ENCODE measurements at places on chromosomes 2 and 18. TPM values are rescaled to one million over a fixed set of nuclear protein-coding genes. Genes with fewer than 3 reads are reported as not detected.

Gene C1QL2
- total RNA-seq = not detected

Gene CD302
- total RNA-seq = 9.0 TPM

Gene TCF4
- 122 TPM for total RNA-seq

Gene GRHL1
- total RNA-seq = 0.19 TPM

Gene CXCR1
- not detected for total RNA-seq

Measured in aortic smooth muscle cell (primary cell).